ENCODE measurements at places on chromosomes 6 and 20. TPM values are rescaled to one million over a fixed set of nuclear protein-coding genes. Genes with fewer than 3 reads are reported as not detected.

GRCh38 chr6:21970569-21971300 lies 326.1 kb downstream of the PRL start:
- no peak overlapping the region for H3K4me3 ChIP-seq
- no peak for DNase-seq
- peaks cover 53% of the 10 kb centered on the region for H3K4me1 ChIP-seq
- no peak overlapping the region for H3K27ac ChIP-seq

- peaks cover 91% of the 10 kb centered on the region for H3K4me1 ChIP-seq
- H3K27ac ChIP-seq: peak overlapping the region; percentile 51
- no peak for DNase-seq
- H3K36me3 ChIP-seq: no peaks in the 10 kb centered on the region
Observed at GRCh38 chr20:49690899-49691620, 22.6 kb downstream of the B4GALT5 start.

DNAH8 gene
- not detected for total RNA-seq

C20orf204 gene
- 2.1 TPM for total RNA-seq

GRCh38 chr6:106547601-106548453 lies 81.5 kb downstream of the RTN4IP1 start:
- peaks cover 7% of the 10 kb centered on the region for H3K36me3 ChIP-seq
- DNase-seq: no peak
- no peaks in the 10 kb centered on the region for H3K27me3 ChIP-seq
- no peak overlapping the region for H3K4me3 ChIP-seq
- H3K4me1 ChIP-seq: peaks cover 18% of the 10 kb centered on the region

GRCh38 chr6:145705561-145705960 lies 29.8 kb downstream of the EPM2A start:
- no peaks in the 10 kb centered on the region for H3K27me3 ChIP-seq
- H3K4me3 ChIP-seq: no peak overlapping the region
- no peak overlapping the region for H3K27ac ChIP-seq

DNA sequence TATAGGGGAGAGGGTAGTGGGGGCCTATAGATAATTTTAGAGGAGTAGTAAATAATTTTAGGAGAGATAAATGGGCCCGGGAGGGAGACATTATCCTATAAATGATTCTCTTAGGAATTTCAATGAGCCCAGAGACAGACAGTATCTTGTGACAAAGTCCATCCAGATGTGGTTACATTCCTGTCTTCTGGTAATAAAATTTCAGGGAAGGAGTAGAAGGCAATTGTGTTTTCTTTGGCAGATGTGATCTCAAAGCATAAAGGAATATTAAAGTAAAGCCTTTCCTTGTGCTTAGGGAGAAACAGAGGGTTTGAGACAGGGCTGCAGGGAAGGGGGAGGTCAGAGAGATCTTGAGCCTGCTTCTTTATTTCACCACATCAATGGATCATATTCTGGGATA lies 979.8 kb upstream of the GJE1 start:
- H3K27ac ChIP-seq: peak overlapping the region; percentile 66
- peaks cover 59% of the 10 kb centered on the region for H3K36me3 ChIP-seq
- no peaks in the 10 kb centered on the region for H3K27me3 ChIP-seq
- H3K4me3 ChIP-seq: no peak overlapping the region

- no peak overlapping the region for H3K27ac ChIP-seq
- no peaks in the 10 kb centered on the region for H3K27me3 ChIP-seq
- no peak for DNase-seq
- no peaks in the 10 kb centered on the region for H3K36me3 ChIP-seq
- peaks cover 16% of the 10 kb centered on the region for H3K4me1 ChIP-seq
Observed at GRCh38 chr20:15817351-15817750, 755.9 kb downstream of the KIF16B start.

- no peak overlapping the region for H3K27ac ChIP-seq
- DNase-seq: peak; percentile 54
- H3K27me3 ChIP-seq: no peaks in the 10 kb centered on the region
- no peaks in the 10 kb centered on the region for H3K36me3 ChIP-seq
Observed at GRCh38 chr6:79713701-79714322, 82.7 kb downstream of the SH3BGRL2 start.

DNA sequence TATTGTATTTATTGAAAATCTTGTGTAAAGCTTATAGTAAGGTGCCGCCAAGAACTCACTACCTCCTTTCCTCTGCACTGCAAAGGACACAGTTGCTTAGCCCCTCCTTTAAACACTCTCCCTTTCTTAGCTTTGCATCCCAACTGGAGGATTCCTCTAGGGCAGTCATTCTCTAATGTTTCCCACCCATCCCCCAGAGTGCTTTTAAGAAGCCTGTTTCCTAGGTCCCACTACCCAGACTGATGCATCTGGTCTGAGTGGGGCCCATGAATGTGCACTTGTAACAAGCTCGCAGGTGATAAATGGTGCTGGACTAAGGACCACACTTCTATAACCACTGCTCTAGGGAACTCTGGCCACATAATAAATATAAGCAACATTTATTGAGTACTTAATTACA lies 55.2 kb downstream of the B4GALT5 start:
- DNase-seq: no peak
- H3K27ac ChIP-seq: no peak overlapping the region
- no peaks in the 10 kb centered on the region for H3K27me3 ChIP-seq
- H3K4me3 ChIP-seq: no peak overlapping the region
- peaks cover 24% of the 10 kb centered on the region for H3K4me1 ChIP-seq
- peaks cover 28% of the 10 kb centered on the region for H3K36me3 ChIP-seq

DNA sequence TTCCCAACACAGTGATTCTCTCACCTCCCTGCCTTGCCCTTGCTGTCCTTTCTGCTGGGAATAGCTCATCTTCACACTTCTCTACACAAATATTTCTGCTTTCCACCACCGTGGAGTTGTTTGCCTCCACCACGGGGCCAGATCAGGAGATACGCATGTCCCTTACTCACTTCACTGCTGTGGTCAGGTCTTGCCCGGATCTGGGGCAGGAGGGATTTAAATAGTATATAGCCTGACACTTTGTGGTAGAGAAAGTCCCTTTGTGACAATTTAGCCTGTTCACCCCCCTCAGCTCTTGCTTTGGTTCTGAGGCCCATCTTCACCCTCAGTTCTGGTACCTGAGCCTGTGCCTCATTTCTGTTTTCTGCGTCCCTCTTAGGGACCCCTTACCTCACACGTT lies 92.6 kb upstream of the PREP start:
- no peak overlapping the region for H3K27ac ChIP-seq
- H3K27me3 ChIP-seq: no peaks in the 10 kb centered on the region

DNA sequence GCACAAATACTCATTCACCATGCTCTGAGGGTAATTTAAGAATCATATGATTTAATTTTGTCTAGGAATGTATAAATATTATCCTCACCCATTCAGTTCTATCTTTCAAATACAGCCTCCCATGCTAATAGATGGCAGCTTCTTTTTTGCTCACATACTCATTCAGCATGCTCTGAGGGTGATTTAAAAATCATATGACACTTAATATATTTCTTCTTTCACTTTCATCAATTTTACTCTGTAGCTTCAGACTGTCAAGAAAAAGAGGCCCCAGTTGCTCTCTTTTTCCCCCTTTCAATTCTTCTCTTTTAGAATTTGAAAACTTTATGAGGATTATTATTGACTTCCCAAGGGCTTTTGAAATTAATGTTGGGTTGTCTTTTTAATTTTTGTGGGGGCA lies 161.7 kb upstream of the LAMP5 start:
- no peak overlapping the region for H3K27ac ChIP-seq
- no peak for DNase-seq
- H3K4me1 ChIP-seq: peaks cover 28% of the 10 kb centered on the region
- no peaks in the 10 kb centered on the region for H3K27me3 ChIP-seq
- H3K4me3 ChIP-seq: no peak overlapping the region
- H3K36me3 ChIP-seq: no peaks in the 10 kb centered on the region

Data from WTC11 (cell line).